ENCODE measurements at places on chromosomes 2 and 18. TPM values are rescaled to one million over a fixed set of nuclear protein-coding genes. Genes with fewer than 3 reads are reported as not detected.

Gene HOXD13
- not detected for polyA plus RNA-seq

Gene FSIP2
- not detected for polyA plus RNA-seq

Gene PRLH
- polyA plus RNA-seq = not detected

Gene MARCHF4
- not detected for polyA plus RNA-seq

Gene SCYGR3
- not detected for polyA plus RNA-seq

Gene MPP4
- polyA plus RNA-seq = not detected

Gene KIF5C
- not detected for polyA plus RNA-seq
